ENCODE measurements at places on chromosomes 6 and 20. TPM values are rescaled to one million over a fixed set of nuclear protein-coding genes. Genes with fewer than 3 reads are reported as not detected.

The MEI4 gene
- total RNA-seq, result not detected

The RIMS4 gene
- not detected for total RNA-seq

The RPS6KA2 gene
- total RNA-seq, result 166 TPM

The CABLES2 gene
- total RNA-seq, result 0.85 TPM

The BPIFA1 gene
- not detected for total RNA-seq

The DOK5 gene
- 0.34 TPM for total RNA-seq

DNA sequence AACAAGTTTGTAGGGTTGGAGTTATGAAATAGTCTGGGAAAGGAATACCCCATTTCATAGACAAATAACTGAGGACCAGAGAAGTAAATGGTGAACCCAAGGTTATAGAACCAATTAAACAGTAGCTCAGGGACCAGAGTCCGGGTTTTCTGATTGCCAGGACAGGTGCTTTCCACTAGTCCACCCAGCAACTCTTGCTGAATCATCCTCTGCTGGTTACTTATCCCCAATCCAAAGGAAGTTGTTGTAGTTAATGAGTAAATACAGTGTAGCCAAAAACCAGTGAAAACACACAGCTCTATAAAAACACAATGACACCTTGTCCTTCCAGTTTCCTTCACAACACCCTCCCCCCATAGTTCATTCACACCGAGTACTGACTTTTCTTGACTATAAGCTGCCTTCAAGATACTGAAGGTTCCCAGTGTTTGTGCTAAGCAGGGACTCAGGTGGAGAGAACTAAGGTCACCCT is 766 bp upstream of the TINAG start:
- peak; percentile 19 for DNase-seq

GRCh38 chr6:109296452-109296851 is 85.8 kb downstream of the CD164 start:
- DNase-seq, result no peak

- DNase-seq, result no peak
Measured at GRCh38 chr6:132142308-132142707, 191.1 kb upstream of the CCN2 start.

DNA sequence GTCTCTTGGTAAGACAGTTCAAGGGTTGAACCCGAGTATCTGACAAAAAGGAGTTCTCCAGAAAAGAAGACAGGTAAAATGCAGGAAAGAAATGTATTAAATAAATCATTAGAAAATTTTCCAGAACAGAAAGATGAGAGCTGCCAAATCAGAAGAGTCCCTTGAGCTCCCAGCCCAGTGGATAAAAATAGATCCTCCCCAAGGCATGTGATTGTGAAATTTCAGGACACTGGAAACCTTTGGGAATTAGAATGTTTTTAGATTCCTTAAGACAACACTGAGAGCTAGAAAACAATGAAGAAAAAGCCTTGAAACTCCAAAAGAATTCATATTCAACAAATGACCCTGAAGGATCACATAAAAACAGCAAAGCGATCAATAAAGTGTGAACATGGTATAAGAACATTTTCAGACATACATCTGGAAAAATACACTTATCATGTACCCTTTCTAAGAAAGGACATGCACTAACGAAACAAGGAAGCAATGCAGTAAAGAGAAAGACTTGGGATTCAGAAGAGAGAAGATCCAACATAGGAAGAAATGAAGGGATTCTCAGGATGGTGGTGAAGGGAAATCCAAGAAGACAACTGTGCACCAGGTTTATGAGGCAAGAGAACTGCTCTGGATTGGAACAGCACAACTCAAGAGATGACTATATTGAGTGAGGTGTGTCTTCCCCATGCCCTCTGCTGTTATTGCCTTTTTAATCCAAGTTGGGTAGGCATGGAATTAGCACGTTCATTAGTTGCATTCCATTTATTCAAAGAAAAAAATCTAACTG is 390.4 kb downstream of the SYNE1 start:
- DNase-seq, result no peak

- DNase-seq, result no peak
Measured at GRCh38 chr6:21586740-21587178, 6.8 kb upstream of the SOX4 start.

DNA sequence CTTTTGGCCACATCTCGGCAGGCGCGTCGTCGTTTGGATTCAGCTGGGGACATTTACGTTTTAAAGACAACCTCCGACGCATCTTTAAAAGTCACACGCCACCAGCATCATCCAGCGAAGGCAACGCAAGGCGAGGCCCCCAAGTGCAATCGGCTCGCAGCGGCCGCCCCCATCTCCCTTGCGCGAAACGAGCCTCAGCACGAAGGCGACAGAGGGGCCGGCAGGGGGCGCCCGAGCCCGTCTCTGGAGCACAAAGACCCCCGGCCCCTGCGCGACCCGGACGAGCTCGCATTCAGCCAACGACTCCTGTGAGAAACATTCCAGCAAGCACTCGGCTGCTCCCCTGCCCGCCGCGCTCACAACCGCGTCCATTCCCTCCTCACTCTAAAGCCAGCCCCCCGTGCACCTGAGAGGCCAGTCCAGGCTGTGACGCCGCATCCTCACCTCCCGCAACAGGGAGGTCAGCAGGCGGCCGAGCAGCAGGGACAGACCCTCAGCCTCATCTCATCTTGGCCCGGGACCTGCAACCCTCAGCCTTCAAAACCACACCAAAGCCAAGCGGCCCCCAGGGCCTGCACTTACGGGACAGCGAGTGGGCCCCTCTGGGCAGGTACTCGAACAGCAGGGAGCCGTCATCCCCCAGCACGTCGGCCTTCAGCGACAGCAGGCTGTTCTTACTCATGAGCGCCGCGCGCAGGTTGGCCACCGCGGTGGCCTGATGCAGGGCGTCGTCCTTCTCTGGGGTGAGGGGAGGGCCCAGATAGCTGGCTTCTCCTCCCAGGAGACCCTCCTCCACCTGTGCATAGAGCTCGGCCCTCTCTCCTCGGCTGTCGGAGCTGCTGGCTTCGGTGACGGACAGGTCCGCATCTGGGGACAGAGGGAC is 35.8 kb downstream of the SLC2A4RG start:
- peak; percentile 64 for DNase-seq

- DNase-seq, result no peak
Measured at GRCh38 chr20:47698142-47698541, 87.1 kb downstream of the SULF2 start.

- DNase-seq, result no peak
Measured at GRCh38 chr6:93829009-93829408, 409.6 kb upstream of the EPHA7 start.

- no peak for DNase-seq
Measured at GRCh38 chr20:2244993-2245392, 50.8 kb upstream of the TGM3 start.

- DNase-seq, result no peak
Measured at GRCh38 chr6:39852324-39852723, 60.1 kb downstream of the DAAM2 start.

DNA sequence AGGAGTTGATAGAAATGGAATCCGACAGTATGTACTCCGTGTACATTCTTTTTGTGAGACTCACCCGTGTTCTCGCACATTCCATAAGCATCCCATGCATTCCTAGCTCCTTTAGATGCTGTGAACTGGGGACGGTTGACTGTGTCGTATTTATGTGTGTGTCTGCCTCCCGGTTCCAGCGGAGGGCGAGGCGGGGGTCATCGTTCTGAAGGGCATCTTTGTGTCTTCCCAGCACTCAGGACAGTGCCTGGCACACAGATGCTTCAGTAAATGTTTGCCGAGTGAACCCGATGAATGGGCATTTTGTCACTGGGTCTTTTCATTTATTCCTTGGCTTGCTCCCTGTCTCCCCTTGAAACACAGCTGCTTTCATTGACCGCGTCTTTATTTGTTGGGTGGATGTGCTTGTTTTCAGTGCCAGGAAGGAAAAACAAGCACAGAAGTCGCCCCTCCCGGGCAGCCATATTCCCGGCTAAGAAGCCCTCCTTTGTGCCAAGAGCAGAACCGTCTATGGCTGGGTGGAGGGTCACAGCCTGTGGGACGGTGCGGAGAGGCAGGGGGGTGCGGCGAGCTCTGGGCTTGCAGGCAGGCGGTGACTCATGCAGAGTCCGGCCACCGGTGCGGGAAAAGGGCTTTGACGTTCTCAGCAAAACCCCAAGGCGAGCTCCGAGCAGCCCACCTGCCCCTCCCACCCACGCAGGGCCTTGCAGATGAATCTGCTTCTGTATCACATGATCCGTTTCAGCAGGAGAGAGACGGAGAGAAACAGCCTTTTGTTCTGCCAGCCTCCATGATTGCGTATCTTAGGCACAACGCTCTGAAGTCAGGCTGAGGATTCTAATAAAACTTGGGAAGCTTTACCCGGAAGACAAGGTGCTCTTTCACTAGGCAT is 11.2 kb upstream of the PSMG4 start:
- DNase-seq, result peak; percentile 66

- no peak for DNase-seq
Measured at GRCh38 chr6:157550114-157550989, 169.4 kb downstream of the ZDHHC14 start.

DNA sequence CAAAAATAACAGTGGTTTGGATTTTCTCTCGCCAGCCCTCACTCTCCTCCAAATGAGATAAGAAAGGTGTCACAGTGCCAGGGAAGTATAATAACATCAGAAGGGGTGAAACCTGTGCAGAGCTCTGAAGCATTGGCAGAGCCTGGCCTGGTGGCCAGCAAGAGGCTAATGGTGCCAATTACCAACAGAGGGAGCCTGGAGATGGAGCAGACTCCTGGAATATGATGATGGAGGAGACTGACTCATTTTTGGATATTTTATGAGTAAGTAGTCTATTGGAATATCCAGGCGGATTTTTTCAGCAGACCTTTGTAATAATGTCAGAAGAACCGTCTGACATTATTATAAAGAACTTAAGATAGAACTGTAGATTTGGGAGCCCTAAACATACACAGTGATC is 442.6 kb upstream of the MARCKS start:
- peak; percentile 83 for DNase-seq

DNA sequence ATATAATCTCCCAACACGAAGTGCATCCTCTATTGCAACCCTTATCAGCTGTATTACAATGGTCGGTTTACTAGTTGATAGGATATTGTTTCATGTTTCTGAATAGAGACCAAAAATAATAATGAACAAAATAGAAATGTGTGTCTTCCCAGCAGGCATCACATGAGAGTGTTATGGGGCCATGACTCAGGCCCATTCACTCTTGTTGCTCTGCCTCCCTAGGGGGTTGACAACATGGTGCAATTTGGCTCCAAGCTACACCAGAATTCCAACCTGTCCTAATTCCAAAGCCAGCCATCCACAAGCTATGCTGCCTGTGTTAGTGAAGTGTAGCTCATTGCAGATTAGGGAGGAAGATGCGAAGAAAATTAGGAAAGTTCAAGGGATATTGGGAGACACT is 13.1 kb upstream of the SAYSD1 start:
- no peak for DNase-seq

DNA sequence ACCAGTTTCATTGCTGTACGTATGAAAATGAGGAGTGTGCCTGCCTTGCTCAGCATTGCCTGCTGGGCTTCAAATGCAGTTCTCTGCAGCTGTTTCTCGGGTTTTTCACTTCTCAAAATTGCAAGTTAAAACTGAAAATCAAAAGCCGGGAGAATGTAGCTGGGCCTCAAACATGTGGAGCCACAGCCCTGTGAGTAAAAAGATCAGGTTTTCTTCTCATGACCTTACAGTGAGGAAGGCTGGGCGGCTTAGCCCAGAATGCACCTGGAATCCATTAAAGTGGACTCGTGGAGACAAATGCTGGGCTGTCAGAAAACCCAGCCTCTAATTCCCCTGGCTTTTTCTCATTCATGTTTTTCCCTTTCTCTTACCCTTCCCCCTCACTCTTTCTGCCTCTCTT is 34.4 kb downstream of the DSE start:
- DNase-seq, result no peak

DNA sequence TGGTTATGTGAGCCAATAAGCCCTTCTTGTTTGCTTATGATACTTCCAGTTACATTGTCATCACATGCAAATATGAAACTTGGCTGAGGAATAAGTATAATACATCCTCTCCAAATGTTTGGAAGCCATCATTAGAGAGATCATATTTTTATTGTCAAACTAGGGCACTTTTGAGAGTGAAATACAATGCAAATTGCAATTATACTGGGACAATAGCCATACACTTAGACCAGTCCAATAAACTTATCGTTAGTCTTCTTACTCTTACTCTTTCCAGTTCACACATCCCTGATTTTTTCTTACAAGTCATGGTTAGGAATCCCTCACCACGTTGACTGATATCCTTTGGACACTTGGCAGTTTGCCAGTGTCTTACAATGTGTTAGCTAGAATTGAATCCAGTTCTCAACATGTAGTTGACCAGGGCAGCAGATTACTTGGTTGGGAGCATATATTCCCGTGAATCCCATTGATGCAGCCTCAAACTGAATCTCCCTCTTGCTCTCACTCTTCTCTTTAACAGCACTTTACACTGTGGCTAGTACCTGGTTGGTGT is 519.7 kb upstream of the ID4 start:
- no peak for DNase-seq

- DNase-seq, result peak; percentile 99
Measured at GRCh38 chr6:43627008-43627825, 1.8 kb downstream of the GTPBP2 start.

- DNase-seq, result no peak
Measured at GRCh38 chr20:25278636-25279361, 30.9 kb downstream of the PYGB start.

DNA sequence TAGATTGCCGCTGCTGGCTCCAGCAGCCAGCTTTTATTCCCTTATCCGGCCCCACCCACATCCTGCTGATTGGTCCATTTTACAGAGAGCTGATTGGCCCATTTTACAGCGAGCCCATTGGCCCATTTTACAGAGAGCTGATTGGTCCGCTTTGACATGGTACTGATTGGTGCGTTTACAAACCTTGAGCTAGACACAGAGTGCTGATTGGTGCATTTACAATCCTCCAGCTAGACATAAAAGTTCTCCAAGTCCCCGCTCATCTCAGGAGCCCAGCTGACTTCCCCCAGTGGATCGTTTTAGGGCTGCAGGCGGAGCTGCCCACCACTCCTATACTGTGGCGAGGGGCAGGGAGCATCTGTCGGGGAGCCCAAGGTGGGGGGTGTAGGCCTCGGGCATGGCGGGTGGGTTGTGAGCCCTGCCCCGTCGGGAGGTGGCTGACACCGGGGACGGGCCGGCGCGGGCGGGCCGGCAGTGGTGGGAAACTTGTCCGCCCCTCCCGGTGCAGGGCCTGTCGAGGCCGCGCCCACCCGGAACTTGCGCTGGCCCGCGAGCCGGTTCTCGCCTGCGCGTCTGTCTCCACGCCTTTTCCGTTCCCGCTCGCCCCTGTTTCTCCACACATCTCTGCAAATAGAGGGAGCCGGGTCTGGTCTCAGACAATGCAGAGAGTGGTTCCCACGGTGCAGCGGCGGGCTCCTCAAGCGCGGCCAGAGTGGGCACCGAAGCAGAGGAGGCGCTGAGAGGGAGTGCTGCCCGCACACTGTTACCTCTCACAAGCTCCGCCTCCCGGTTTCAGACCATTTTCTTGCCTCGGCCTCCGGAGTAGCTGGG is 86.1 kb upstream of the STMND1 start:
- DNase-seq, result peak; percentile 54

- DNase-seq, result peak; percentile 69
Measured at GRCh38 chr20:45061244-45061643, 39.7 kb downstream of the KCNS1 start.

- no peak for DNase-seq
Measured at GRCh38 chr6:33189625-33190448, 2.4 kb downstream of the COL11A2 start.

- DNase-seq, result no peak
Measured at GRCh38 chr20:63098195-63098810, 91.5 kb upstream of the BHLHE23 start.
